CD4-positive, alpha-beta T cell treated with Interleukin-4 for 1 hour (primary cell): ENCODE measurements at places on chromosomes 12 and 14.

GRCh38 chr12:53052419-53053217 is 2.8 kb downstream of the TNS2 start:
- DNase-seq: no peak

GRCh38 chr12:124172636-124173035 is 122.3 kb upstream of the RFLNA start:
- DNase-seq: no peak

GRCh38 chr14:34466691-34467090 is 4.7 kb upstream of the SPTSSA start:
- DNase-seq: no peak

DNA sequence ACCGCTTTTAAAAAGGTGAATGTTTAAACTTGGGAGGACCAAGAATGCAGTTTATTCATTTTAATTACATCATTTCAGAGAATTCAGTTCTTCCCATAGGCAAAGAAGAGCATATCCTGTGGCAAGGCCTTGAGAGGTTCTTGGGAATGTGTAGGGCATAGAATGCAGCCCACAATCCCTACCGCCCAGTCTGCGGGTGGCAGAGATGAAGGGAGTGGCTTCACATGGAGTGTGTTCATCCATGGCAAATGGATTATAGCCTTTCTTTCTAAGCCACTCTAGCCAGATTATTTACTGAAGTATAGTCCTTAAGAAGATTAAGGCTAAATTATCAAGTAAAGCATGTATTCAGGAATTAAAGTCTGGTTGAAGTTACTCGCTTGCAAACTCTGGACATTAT is 97.4 kb downstream of the TSPAN8 start:
- no peak for DNase-seq
